NCI-H226 (cell line): ENCODE measurements at places on chromosomes 6 and 20.
A peak's percentile ranks its signal among the peaks of the same experiment; 100 is the strongest.

GRCh38 chr6:111484633-111484930 is 1.6 kb upstream of the REV3L start:
- no peak for DNase-seq

DNA sequence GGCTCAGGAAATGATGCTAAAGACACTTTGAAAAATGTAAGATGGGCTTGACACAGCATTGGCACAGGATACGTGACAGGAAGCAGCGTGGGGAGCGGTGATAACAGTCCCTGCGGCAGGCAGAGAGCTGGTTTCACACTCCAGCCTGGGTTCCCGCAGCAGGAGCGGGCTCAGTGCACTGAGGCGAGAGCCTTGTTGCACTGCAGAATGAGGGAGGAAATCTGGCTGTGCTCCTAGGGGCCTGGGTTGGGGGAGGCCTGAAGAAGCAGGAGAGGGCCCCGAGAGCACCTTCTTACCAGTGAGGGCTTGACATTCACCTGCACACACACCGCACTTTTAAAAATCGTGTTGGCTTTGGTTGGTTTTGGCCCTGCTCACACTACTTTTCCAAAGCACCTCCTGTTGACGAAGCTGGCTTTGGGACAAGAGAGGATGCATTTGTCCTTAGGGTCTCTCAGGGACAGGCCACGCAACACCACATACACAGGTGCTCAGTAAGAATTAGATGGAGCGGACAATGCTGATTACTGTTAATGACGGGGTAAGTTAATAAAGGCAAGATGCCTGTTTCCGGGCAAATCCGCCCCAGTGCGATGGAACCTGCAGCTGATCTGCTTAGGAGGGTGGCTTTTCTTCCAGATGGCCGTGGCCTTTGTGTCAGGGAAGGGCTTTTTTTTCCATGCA is 49.4 kb upstream of the ARMC2 start:
- no peak for DNase-seq

- peak; percentile 13 for DNase-seq
These were observed 28.1 kb downstream of the RIPOR3 start for GRCh38 chr20:50663095-50663821.

DNA sequence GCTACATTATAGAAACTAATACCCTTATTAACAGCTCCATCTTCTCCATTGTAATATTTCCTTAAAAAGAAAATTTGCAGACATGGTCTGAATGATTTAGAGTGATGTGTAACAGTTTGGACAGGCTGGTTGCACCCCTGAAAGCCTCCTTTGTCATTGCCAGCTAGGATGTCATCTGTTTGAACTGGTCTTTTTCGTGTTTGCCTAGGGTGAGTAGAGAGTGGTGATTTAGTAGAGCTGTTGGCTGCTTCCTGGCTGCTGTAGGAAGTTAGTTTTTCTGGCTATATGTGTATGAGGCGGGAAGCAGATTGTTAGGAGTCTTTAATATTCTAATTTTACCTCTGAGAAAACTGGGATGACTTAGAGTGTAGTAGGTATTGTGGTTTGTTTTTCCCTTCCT is 101.1 kb downstream of the ZFAND3 start:
- no peak for DNase-seq

- no peak for DNase-seq
These were observed 30.5 kb downstream of the QRSL1 start for GRCh38 chr6:106659859-106660258.

DNA sequence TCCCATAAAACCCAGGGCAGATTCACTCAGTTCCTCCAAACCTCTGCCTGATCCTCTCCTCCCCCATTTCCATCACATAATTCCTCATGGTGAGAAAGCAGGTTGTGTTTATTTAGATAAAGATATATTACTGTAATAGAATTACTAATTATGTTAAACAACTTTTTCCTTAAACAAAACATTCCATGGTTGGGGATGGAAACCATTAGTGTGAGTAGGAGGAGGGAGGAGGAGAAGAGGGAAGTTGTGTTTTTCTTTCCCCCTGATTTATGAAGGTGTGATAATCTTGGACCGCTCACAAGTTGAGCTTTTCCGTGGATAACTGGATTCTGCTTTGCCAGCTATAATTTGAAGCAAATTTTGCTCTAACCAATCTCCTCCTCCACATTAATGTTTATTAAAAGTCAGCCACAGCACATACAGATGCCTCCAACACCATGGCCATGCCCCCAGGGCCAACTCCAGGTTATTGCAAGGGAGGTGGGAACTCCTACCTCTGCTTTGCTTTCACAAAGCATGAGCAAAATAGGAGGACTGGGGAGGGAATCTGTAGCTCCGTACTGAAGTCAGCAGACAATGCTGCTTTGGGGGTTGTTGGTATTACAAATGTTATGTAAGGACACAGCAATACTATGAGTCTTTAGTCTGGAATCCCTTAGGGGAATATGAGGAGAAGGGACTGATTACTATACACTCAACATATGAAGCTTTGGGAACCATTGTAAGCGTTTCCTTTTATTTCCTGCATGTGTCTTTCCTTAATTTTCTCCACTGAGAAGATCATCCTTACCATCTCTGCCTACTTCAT is 542.0 kb downstream of the DHX35 start:
- no peak for DNase-seq

- DNase-seq = no peak
These were observed 616.5 kb downstream of the C6orf118 start for GRCh38 chr6:164692772-164693510.

GRCh38 chr20:32333988-32334885 is 23.9 kb upstream of the ASXL1 start:
- peak; percentile 78 for DNase-seq

DNA sequence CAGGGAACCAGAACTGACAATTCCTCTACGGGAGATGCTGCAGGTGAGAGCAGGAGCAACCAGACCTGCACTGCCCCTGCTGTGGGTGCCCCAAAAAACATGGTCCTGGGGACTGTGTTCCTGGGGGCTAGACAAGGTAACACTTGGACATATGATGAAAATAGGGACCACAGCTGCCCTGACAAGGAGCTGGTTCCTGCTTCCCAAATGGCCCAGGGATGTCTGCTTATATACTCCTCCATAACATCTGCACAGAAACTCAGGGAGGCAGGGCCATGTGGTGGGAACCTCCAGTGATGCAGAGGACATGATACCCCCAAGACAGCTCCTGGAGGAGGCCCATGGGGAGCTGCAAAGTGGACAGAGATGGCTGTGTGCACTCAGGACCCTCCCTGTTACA is 19.8 kb downstream of the HLA-F start:
- DNase-seq = no peak

DNA sequence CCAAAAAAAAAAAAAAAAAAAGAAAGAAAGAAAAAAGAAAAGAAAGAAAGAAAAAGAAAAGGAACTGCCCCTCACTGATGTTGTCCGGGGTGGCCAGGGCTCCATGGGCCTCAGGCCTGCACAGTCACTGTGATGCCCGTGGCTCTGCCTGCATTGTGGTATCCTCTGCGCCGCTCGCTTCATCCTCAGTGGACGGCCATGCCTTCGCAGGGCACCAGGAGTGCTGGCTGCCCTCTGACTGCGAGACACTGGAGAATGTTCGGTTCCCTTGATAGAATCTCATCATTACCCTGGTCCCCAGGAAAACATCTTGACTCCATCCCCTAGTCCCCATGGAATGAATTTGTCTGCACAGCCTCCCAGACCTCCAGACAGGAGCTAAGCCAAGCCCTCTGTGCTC is 61.7 kb downstream of the TMEM242 start:
- DNase-seq = no peak

- no peak for DNase-seq
These were observed 4.3 kb downstream of the VSX1 start for GRCh38 chr20:25077610-25078169.

GRCh38 chr6:169533301-169534038 is 168.4 kb downstream of the WDR27 start:
- no peak for DNase-seq

GRCh38 chr20:112396-112795 is 24.9 kb downstream of the DEFB125 start:
- DNase-seq = no peak

DNA sequence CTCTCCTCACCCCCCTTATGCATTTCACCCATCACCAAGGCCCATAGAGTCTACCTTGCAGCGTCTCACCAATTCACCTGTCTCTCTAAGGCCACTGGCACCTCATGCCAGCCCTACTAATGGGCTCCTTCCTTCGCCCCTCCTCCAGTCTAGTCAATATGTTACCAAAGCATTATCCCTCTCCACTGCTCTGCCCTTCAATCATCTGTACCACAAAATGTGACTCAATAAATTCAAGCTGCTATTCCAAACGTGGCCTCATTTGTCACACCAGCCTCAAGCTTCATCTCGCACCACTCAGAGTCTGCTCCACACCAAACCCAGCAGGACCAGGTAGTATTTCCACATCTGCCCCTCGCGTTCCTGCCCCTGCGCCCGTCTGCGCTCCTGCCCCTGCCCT is 21.8 kb upstream of the RPS6KA2 start:
- no peak for DNase-seq

- DNase-seq = no peak
These were observed 27.1 kb downstream of the KCNK5 start for GRCh38 chr6:39202166-39202565.

- DNase-seq = no peak
These were observed 232.5 kb downstream of the PTPRT start for GRCh38 chr20:42957018-42957703.

DNA sequence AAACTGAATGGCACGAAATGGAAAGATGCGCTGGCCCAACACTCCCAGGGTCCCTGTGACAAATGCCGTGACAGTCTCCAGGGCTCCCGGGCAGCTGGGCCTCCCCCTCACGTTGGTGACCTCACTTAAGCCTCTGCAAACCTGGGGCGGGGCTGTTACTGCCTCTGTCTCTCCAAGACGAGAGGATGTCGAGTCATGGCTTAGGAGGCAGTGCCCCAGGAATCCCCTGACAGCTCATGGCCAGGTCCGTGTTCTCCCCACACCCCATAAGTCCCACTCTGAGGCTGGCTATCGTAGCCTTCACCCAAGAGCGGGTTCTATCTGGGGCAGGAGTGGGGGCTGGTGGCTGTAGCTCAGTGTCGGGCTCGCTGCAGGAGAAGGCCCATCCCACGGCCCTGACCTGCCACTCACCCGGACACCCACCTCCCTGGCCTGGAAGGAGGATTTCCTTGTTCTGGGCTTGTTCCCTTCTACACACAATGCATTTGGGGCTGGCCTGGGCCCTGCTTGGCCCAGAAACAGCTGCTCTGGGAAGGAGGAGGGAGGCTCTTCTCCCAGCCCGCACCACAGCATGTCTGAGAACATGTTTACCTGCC is 5.6 kb upstream of the RPS21 start:
- DNase-seq = peak; percentile 72

GRCh38 chr6:15453622-15454021 is 207.8 kb downstream of the JARID2 start:
- DNase-seq = no peak

- no peak for DNase-seq
These were observed 282.8 kb downstream of the ALDH8A1 start for GRCh38 chr6:134667111-134667510.

- no peak for DNase-seq
These were observed 22.3 kb downstream of the KCNB1 start for GRCh38 chr20:49460131-49460530.

DNA sequence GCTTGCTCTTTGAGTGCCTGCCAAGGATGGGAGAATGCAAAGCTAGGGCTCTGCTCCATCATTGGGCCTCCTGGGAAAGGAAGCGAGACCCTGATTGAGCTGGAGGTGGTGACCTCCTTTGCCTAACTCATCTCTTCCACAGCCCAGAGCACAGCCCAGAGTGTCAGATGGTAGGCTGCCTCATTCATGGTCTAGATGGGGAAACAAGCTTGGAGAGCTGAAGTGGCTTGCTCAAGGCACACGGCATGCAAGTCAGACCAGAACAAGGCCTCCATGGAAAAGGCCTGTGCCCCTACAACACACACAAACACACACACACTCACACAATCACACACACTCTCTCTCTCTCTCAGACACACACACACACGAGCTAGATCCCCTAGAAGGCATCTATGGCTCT is 17.5 kb downstream of the TGM3 start:
- DNase-seq = no peak

DNA sequence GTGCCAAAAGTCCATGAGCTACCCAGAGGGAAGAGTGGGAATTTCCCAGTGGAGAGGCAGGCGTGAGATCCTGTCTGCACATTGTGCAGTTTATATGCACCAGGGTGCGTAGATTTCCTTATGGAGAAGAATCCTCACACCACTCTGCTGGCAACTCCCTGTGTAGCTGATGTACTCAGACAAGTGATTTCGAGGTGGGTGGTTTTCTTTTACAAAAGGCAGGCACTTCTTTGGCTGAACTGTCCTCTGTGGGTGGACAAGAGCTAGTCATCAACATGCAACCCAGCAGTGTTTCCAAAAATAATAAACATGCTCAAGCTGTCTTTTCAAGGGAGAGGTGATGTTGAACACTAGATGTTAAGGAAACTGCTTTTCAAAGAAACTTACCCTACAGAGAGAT is 121.7 kb upstream of the NXT1 start:
- DNase-seq = no peak

GRCh38 chr6:169487579-169488436 is 214.0 kb downstream of the WDR27 start:
- DNase-seq = no peak

DNA sequence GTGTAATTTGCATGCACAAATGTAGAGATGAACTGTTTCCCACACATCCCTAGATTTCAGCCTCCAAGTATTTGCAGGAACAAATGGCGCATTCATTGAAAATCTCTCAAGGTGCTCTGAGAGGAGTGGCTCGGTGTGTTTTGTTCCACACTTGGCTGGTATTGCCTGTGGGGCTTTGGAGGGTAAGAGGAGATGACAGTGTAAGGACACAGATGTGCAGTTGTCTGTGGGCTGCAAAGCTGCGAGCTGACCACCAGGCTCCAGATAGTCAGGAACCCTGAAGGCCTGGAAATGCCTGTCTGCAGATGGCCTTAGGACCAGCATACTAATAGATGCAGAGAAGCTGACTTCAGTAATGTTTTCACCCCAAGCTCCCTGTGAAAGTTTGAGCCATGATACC is 57.7 kb upstream of the PBOV1 start:
- DNase-seq = no peak

- no peak for DNase-seq
These were observed 45.8 kb downstream of the AHI1 start for GRCh38 chr6:135451617-135452190.

- DNase-seq = peak; percentile 75
These were observed 267.2 kb upstream of the ECI2 start for GRCh38 chr6:4402477-4402976.

- no peak for DNase-seq
These were observed 6.8 kb upstream of the COMMD7 start for GRCh38 chr20:32749914-32750637.

DNA sequence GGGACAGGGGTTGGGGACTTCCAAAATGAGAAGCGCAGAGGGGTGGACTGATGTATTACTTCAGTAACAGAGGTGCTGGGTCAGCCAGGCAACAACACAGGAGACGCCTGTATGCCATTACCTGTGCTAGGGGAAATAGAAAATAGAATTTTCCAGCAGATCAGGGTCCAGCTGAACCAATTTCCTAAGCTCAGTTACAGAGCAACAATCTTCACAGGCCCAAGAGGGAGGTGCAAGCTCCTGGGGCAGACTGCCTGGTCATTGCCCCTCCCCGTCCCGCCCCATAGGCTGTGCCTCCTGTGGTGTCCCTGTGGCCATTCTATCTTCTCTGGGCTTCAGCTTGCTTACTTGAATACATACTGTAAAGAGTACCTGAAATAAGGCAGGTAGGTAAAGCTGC is 3.7 kb downstream of the KCNK5 start:
- no peak for DNase-seq
